Subcutaneous preadipocyte (primary cell): ENCODE measurements at places on chromosomes 6 and 20. TPM values are rescaled to one million over a fixed set of nuclear protein-coding genes. Genes with fewer than 3 reads are reported as not detected.

The SEMG1 gene
- not detected in 2 replicates for total RNA-seq

The BEND3 gene
- total RNA-seq: 3.7 and 6.3 TPM in 2 replicates

The CTAGE9 gene
- not detected in 2 replicates for total RNA-seq

The GSTA3 gene
- total RNA-seq: not detected in 2 replicates

The TMEM151B gene
- not detected in 2 replicates for total RNA-seq

The ADGRG6 gene
- 0.37 and 0.59 TPM in 2 replicates for total RNA-seq

The SRSF12 gene
- under 0.01 and 0.37 TPM in 2 replicates for total RNA-seq

The DNAJC5 gene
- total RNA-seq: 31.2 and 45.4 TPM in 2 replicates

The RHAG gene
- not detected in 2 replicates for total RNA-seq

The TMEM217 gene
- 1.8 and 2.9 TPM in 2 replicates for total RNA-seq

The SLC52A3 gene
- total RNA-seq: not detected in 2 replicates

The PRR18 gene
- not detected in 2 replicates for total RNA-seq
